Stimulated activated naive CD8-positive, alpha-beta T cell treated with anti-CD3 and anti-CD28 coated beads, Interleukin-15, Interleukin-2, amounts not matched to agents 100 U/mL and 50 U/mL, for 24 hours (primary cell): ENCODE measurements at places on chromosomes 6 and 20.

DNA sequence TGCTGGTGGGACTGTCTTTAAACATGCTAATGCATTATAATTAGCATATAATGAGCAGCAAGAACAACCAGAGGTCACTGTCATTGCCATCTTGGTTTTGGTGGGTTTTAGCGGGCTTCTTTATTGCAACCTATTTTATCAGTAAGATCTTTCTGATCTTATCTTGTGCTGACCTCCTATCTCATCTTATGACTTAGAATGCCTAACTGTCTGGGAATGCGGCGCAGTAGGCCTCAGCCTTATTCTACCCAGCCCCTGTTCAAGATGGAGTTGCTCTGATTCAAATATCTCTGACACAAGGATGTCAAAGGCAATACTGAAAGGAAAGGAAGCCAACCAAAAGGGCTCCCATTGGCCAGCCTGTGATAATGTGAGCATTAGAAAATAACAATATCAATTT lies 29.8 kb upstream of the SEC63 start:
- DNase-seq = no peak

- peak; percentile 34 for DNase-seq
Observed at GRCh38 chr6:36735110-36736071, 37.8 kb downstream of the RAB44 start.

- DNase-seq = no peak
Observed at GRCh38 chr6:20565342-20565741, 31.1 kb downstream of the CDKAL1 start.

DNA sequence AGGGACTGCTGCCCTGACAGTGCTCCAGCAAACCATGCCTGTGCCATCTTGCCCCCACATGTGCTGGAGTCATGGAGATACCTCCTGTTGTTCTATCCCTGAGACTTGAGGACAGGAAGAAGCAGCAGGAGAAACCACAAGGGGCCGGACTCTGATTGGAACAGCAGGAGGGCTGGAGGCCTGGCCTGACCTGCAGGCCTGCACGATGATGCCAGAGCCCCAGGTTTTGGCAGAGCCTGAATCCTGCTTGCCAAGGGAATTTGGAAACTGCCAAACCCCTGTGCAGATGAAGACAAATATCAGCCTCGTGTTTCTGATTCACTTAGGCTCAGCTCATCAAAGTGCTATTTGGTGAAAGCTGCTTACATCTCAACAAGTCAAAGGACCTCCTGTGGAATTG lies 177.6 kb downstream of the MAFB start:
- no peak for DNase-seq

- DNase-seq = peak; percentile 48
Observed at GRCh38 chr20:4607287-4607713, 114.4 kb upstream of the PRND start.

DNA sequence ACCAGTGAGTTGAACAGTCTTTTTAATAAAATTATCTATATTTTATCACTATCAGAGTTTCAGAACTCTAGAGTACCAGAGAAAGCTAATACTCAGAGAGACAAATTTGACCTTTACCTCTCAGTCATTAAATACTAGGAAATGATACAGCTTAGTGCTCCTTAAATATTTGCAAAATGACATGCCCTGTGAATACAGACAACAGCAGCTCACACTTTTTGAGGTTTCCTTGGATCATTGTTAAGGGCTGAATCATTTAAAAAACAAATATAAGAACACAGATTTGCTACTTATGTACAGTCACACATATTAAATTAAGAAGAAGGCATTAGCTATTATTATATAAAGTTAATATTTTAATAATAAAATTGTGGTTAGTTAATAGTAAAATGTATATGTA lies 1158.7 kb upstream of the EYS start:
- no peak for DNase-seq

GRCh38 chr6:149259753-149260152 lies 57.8 kb upstream of the TAB2 start:
- no peak for DNase-seq

DNA sequence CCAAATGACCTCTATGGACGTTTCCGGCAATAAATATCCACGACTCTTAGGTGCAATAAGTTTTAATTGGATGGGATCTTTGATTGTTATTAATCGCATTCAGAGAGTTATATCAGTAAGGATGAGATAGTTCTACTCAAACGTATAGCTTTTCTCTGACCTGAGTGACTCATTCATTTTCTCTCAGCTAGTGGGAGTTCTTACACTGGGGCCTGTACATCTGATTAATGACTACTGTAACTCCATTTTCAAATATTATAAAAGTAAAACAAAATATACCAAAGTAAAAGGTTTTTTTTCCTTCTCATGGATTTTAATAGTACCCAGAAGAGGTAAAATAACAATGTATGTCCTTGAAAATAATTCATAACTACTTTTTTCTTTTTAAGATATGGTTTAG lies 41.1 kb upstream of the SAMD5 start:
- no peak for DNase-seq

DNA sequence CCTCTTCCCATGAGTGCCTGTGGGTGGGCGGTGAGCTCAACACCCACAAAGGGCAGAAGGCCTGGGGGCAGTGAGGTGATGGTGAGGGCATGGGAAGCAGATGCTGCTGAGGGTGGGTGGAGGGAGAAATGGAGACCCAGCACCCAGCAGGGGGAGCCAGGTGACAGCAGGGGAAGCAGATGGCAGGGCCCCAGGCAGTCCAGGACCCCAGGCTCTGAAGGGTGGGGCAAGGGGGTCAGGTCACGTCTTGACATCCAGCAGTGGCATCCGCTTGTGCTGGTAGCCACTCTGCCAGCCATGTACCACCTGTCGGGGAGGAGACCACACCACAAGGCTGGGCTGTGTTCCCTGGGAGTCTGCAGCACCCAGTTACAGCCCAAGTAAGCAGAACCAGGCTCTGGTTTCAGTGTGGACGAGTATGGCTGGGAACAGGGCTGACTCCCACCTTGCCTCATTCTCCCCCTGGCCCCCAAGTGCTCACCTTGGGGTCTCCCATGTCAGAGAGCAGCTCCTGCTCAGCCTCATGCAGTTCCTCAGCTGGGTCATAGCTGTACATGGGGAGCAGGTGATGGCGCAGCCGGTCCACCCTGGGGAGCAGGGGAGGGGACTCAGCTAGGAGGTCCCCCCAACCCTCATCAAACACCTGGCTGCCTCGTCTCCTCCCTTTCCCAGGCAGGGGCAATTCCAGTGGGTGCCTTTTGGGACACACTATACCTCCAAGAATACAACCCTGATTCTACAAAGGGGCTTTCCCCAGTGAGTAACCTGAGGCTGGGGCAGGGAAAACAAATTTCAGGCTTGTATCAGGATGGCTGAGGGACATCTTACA lies 2.0 kb downstream of the SMIM29 start:
- DNase-seq = peak; percentile 74

DNA sequence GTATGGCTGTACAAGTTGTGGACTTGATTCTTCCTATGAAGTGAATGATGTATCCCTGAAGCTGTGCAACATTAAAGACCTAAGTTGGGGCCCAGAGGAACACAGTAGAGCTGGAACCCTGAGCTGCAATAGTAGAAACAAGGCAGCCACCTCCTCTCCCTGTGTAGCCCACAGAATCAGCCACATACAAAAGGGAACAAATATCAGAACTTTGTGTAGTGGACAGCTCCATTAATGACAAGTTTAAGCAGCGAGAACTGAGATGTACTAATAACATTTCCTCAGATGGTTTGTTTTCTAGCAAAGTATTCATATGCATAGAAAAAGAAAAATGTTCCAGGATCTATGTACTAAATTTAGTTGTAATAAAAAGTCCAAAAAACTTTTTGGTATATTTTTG lies 19.2 kb downstream of the PHACTR1 start:
- DNase-seq = no peak

GRCh38 chr6:32226434-32226833 lies 2.6 kb upstream of the NOTCH4 start:
- DNase-seq = no peak

GRCh38 chr6:1377526-1377925 lies 11.8 kb upstream of the FOXF2 start:
- no peak for DNase-seq

- no peak for DNase-seq
Observed at GRCh38 chr6:167037762-167038161, 38.6 kb downstream of the CEP43 start.

- DNase-seq = no peak
Observed at GRCh38 chr6:23282252-23283021, 713.1 kb downstream of the HDGFL1 start.

GRCh38 chr20:14334306-14334930 lies 3.0 kb downstream of the FLRT3 start:
- DNase-seq = no peak

DNA sequence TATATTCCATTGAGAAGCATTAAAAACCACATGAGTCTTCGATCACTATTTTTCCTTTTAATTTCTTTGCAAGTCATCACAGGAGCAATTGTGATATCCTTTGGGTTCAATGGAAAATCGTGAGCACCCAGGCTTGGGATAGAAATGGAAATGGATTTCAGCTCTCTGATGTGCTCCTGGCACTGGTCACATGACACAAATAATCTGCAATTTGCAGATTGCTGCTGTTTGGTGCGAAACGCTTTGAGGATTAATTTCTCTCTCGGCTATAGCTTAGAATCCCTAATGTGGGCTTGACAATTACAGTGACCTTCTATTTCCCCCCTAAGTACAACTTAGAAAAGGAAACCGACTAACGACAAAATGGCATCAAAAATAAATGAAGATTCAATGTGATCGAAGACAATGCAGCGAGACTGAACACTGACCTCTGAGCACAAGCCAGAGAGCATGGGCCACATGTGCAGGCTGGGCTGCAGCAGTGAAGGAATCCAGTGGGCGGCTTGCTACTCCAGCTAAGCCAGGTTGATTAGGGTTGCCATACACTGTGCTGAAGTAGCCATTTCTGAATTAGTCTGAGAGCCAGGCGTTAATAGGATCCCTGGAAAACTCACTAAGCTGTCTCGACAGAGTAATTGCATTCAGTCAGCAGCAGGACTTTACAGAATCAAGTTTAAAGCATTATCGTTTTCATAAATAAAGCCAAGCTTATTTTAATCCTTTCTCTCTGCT lies 301.8 kb upstream of the AGPAT4 start:
- DNase-seq = no peak

DNA sequence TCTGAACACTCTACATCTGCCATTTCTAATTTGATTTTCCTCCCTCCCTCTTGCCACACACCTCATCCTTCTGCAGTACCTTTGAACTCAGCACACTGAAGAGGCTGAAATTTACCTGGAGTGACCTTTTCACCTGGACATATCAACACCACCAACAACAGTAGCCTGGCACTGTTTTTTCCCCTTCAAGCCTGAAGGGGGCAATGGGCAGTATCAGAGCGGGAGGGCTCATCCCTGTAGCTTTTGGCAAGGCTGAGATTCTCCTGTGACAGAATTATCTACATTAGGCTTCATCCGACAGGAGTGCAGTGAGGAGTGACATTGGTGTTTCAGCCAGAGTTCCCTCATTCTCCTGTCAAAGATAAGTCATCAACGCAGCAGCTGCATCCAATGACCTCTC lies 312.8 kb upstream of the SPTLC3 start:
- DNase-seq = no peak

- no peak for DNase-seq
Observed at GRCh38 chr6:154060076-154060475, 21.0 kb downstream of the OPRM1 start.

GRCh38 chr6:99471638-99472037 lies 43.6 kb downstream of the USP45 start:
- DNase-seq = no peak

- DNase-seq = no peak
Observed at GRCh38 chr6:159701413-159701999, 8.5 kb upstream of the SOD2 start.

GRCh38 chr20:46899621-46900020 lies 5.0 kb downstream of the EYA2 start:
- no peak for DNase-seq

GRCh38 chr6:63476302-63476701 lies 96.0 kb upstream of the LOC128125822 start:
- no peak for DNase-seq

DNA sequence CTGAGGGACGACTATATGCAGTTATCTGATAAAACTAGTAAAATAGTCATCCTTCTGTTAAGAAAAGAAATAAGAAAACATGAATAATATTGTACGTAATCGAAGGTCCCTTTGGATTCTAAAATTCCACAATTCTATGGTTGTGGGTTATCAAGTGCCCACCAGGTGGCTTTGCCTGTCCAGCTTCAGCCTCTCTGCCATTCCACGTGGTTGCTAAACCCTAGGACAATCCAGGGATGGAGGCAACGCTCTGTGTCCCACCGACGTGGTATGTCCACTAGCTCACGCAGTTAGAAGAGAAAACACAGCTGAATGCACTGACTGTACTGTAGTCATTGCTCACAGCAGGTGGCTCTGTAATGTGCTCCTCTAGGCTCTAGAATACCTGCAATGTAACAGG lies 349.3 kb downstream of the FARS2 start:
- no peak for DNase-seq

DNA sequence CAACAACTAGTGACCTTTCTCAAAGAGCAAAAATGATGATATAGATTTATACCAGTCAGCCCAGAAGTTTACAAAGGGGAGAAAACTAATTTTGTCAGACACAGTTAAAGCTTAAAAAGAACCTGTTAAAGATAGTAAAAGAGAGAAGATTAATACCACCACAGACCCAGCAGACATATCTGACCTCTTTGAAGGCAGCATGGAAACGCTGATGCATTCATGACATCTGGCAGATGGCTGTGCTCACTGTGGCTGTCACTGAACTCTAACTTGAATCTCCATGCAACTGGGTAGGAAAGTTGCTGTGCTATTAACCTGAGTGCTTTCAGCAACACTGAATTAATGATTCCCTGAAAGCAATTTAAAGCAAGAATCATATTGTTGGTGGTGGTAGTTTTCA lies 159.8 kb upstream of the PRDM1 start:
- DNase-seq = no peak

GRCh38 chr20:15611541-15611940 lies 961.7 kb downstream of the KIF16B start:
- DNase-seq = no peak

DNA sequence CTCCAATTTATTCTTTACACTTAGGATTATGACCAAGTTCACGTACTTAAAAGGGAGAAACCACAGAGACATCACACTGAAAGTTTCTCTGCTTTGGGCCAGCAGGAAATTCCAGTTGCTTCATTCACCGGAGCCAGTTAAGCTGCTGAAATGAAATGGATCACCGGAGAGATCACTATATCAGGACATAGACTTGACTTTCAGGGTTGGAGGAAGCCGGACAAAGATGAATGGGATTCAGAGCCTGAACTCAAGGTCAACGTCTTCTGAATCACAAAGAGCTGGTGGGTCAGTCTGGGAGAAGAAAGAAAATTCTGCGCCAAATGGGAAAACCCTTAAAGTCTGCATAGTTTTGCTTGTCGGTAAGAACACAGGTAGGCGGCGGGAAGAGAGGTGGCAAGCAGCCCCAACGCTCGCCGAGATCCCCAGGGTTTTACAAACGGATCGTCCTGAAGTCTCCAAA lies 81.9 kb upstream of the CCDC28A start:
- DNase-seq = no peak

GRCh38 chr20:40016392-40016791 lies 672.6 kb downstream of the MAFB start:
- no peak for DNase-seq

GRCh38 chr6:84222426-84222825 lies 5.0 kb downstream of the CEP162 start:
- no peak for DNase-seq

- no peak for DNase-seq
Observed at GRCh38 chr6:38282911-38283310, 356.8 kb downstream of the BTBD9 start.
